CD4-positive, alpha-beta T cell treated with Interferon alpha-2 for 1 hour (primary cell): ENCODE measurements at places on chromosomes 5 and 9.
A peak's percentile ranks its signal among the peaks of the same experiment; 100 is the strongest.

- no peak for DNase-seq
Observed at GRCh38 chr5:71895546-71895945, 176.5 kb downstream of the CARTPT start.

DNA sequence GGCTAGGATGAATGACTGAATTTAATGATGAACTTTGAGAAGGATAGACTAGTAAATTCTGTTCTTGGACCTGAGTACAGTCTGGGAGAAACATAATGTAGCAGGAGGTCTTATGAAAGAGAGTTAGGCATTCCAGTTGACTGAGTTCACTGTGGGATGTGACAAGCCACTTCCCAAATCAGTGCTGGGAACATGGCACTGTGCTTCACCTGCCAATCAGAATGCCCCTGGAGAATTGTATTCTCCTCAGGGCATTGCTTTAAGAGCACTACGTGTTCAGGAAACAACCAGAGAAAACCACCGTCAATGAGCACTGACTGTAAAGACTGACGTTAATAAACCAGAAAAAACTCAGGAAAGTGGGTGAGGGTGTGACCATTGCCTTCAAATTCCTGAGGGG, 1.2 kb downstream of the CCDC107 start:
- DNase-seq = no peak

GRCh38 chr5:60487476-60487875, 212.5 kb downstream of the DEPDC1B start:
- DNase-seq = no peak

DNA sequence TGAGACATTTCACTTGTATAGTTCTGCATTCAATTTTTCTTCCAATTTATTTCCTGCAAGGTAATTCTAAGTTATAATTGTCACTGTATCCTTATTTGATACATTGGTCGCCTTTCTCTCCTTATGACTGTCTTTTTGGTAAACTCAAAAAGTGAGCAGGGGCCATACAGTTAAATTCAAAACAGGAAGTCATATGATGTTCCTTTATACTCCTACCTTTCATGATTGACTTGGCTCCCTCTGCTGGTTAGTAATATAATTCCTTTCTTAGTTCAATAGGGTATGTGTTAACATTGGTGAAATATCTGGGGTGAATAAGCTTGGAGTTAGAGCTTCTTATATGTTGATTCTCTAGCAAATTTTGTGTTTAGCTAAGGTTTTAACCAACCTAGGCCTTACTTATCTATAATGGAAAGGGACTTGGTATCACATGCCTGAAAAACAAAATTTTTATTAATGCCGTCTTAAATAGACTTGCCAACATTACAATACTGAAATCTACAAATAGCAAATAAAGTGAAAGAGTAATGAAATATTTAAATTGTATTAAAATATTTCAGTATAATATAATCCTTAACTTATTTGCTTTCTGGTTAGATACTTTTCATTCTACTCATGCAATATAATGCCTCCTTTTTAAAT, 6.0 kb upstream of the NIPBL start:
- no peak for DNase-seq

- DNase-seq = no peak
Observed at GRCh38 chr5:137342764-137343163, 156.4 kb downstream of the SPOCK1 start.

GRCh38 chr9:7828334-7828733, 28.8 kb upstream of the DMAC1 start:
- no peak for DNase-seq

DNA sequence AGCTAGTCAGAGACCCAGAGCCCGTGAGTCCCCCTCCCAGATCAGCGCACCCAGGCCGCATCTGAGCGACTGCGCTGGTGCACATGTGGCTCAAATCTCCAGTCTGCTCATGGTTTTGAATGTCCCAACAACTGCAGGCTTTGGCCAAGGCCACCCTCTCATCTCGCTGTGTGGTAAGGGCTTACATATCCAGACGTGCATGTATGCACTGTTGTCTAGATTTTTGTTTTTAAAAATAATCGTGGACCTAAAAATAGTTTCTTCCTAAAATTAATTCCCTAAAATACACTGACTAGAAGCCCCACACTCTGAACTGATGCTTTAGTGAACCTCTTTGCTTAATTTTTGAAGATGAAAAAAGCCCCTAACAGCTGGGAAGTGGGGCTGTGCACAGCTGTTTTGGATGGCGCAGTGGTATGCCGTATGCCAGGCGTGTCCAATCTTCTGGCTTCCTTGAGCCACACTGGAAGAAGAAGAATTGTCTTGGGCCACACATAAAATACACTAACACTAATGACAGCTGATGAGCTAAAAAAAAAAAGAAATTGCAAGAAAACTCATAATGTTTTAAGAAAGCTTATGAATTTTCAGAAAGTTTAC, 143.0 kb upstream of the LHFPL2 start:
- no peak for DNase-seq

DNA sequence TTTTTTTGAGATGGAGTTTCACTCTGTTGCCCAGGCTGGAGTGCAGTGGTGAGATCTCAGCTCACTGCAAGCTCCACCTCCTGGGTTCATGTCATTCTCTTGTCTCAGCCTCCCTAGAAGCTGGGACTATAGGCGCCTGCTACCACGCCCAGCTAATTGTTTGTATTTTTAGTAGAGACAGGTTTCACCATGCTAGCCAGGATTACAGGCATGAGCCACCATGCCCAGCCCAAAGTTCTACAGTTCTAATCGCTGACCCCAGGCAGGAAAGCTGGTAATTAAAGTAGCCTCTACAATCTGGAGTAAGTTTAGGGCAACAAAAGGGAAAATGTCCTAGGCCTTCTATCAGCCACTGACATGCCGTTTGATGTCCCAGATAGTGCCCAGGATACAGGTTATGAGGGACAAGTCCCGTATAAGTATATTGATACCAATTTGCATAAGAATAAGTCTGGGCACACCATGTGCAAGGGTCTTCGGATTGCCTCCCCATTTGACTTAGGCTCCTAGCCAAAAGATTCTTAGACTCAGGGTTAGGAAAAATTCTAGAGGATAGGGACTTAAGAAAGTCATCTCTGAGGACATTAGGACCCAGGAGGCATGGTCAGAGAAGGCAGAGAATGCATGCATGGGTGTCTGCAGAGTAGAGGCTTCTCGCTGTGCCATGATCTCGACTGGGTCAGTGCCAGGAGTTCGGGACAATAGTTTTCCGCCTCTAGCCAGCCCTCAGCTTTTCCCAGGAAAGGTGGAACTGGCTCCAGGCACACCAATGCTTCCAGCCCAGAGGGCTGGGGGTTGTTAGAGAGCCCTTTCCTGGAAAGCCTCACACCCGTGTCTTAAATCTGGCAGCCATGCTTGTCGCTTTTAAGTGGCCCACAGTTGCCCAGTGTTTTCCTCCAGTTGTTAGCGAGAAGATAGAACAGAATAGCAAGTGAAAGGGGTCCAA, 1111.1 kb downstream of the TAF11L14 start:
- DNase-seq = peak; percentile 66
